ENCODE measurements at places on chromosomes 5 and 9.

DNA sequence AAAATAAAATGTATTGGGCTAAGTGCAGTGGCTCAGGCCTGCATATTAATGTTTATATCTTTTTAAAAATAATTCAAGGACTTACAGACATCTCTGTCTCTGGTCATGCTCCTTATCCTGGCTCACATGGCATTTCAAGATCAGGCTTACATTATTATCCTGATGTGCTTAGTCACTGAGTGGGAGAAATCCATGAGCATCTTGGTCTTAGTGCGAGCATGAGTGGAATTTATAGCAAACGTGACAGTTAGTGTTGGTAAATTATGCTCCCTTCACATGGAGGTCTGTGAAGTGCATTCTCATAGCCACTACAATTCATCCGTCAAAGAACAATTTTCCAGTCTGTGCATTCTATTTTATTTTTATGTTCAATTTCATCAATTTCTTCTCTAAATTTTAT lies 237.8 kb upstream of the EDIL3 start:
- no peak for DNase-seq

GRCh38 chr5:171871711-171872110 lies 86.1 kb downstream of the SMIM23 start:
- DNase-seq: no peak

DNA sequence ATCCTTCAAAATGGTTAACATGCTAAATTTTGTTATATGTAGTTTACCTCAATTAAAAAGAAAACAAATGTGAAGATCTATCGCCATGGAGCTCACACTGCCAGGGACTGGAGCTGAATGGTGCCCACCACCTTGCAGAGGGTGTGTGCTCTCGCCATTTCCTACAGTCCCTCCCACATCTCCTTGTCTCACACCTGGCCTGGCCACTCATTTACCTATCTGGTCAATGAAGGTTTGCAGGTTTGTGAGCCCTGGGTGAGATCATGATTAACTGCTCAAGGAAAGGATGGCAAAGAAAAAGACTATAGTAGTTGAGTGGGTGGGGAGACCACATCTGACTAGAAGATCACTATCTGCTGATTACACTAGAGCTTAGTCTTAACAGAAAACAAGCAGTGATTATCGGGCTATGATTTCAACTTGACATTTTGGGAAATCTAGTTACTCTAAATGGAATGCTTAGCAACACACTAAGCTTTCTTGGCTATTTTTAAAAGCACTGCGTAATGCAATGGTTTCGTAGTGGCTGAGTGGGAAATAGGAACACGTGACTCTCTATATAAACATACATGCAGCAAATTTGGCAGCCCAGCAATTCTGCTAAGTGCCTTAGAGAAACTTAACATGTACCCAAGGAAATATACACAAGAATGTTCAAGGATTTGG lies 27.3 kb downstream of the PUM3 start:
- no peak for DNase-seq

- no peak for DNase-seq
Observed at GRCh38 chr5:164356790-164357189, 851.4 kb downstream of the MAT2B start.

DNA sequence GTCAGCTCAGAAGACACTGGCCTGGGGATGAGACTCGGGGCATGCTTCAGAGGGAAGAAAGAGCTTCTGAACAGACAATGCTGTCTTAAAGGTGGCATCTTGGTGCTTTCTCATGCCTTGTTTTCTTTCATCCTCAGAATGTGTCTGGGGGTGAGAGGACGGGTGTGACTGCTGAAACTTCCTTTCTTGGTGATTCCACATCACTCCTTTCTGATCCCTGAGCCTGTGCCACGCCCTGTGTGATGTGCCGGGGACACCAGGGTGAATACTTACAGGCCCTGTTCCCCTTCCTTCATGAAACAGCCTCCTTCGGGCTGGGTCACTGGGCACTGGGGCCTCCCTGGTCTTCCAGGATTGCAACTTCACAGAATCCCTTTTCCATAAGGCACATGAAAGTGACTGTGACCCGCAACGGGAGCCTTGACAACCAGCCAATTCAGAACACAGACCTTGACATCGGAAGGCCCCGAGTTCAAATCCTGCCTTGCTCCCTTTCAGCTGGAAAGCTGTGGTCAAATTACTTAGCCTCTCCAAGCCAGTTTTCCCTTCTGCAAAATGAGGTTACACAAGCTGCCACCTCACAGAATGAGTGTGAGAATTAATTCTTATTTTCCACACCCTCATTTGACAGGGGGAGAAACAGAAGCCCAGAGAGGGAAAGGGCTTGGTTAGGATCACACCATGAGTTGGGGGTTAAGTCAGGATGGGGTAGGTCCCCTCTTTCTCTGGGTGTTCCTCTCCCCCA lies 44.1 kb upstream of the IL17B start:
- no peak for DNase-seq

- DNase-seq: no peak
Observed at GRCh38 chr5:55865831-55866230, 14.7 kb downstream of the IL31RA start.

Data from neuronal stem cell (in vitro differentiated cells).